Anterior cingulate cortex (tissue), 58 donors: ENCODE measurements at places on chromosomes 11 and 22.
A peak's percentile ranks its signal among the peaks of the same experiment; 100 is the strongest.

DNA sequence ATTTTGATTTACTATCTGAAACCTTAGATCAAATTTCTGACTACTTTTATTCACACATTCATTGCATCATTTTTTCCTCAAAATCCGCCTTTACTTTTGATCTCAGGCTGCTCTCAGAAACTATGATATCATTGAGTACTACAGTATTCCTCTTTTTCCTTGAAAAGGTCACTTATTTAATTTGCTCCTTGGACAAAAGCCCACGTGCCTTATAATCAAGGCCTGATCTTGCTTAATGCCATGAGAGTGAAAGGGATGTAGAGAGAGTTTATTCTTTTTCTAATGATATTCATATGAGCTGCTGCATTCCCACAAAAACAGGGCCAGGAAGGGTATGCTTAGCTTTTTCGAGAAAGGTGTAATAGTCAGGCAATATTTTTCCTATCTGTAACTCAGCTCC lies 327.0 kb downstream of the ETS1 start:
- no peak for DNase-seq

DNA sequence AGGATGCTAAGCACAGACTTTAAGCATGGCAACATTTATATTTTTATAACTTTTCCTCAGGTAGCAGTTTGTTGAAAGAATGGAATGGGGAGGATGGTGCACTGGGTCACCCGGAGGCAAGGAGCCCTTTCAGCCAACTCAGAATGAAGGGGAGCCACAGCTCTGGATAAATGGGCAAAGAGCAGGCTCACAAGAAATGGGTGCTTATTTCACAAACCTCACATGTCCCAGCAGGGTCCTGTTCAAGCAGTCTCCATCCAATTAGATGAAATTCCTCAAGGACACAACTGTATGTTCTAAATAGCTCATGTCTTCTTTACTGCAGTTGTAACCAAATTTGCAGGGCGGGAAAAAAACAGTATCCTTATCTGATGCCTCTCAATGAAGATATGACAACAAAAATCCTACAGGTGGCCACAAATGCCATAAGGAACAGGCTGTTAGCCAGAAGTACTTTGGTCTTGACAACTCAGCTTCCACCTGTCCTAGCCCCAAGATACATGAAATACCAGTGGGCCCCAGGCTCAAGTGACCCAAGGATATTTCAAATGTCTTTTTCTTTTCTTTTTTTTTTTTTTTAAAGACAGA lies 48.2 kb downstream of the MAPK1 start:
- no peak for DNase-seq

- DNase-seq, result no peak
Observed at GRCh38 chr11:64841592-64842365, 2.7 kb downstream of the CDC42BPG start.

GRCh38 chr11:120597250-120598215 lies 86.0 kb downstream of the GRIK4 start:
- DNase-seq, result no peak

GRCh38 chr11:29361369-29361768 lies 655.5 kb downstream of the KCNA4 start:
- no peak for DNase-seq

- DNase-seq, result no peak
Observed at GRCh38 chr11:69569306-69570200, 71.4 kb upstream of the CCND1 start.

DNA sequence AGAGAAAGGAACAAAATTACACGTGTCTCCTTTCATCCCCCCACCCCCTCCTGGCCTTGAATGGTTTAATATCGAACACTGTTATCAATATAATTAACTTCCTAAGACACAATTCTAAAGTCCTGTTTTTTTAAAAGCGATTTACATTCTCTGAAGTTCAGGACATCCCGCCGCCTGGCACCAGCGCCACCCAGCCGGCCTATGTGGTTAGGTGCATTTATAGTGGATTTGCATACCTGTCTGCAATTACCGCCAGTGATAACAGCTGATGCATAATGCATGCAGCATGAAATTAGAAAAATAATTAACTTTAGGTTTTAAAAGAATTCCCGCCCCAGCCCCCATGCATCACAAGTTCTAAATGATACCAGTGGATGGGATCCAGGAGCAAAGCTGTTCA lies 58.6 kb downstream of the MACROD1 start:
- no peak for DNase-seq

- peak; percentile 86 for DNase-seq
Observed at GRCh38 chr11:120547811-120548681, 36.5 kb downstream of the GRIK4 start.

- no peak for DNase-seq
Observed at GRCh38 chr22:20952544-20953341, 14.3 kb upstream of the AIFM3 start.

DNA sequence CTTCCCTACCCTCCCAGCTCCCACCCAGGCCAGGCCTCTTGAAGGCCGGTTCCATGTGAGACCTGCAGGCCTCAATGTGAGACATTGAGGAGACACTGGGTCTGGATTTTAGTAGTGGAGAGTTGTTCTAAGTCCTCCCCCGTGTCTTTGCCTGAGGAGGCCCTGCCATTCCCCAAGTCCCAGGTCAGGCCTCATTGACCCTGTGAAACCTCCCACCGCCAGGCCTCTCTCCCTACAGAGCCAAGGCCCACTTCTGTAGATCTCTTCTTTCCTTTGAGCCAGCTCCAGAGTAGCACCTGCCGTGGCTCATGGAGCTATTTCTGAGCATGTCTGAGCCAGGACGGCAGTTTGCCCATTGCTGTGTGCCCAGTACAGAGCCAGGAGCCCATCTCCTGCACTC lies 1419.6 kb downstream of the TBC1D22A start:
- no peak for DNase-seq

DNA sequence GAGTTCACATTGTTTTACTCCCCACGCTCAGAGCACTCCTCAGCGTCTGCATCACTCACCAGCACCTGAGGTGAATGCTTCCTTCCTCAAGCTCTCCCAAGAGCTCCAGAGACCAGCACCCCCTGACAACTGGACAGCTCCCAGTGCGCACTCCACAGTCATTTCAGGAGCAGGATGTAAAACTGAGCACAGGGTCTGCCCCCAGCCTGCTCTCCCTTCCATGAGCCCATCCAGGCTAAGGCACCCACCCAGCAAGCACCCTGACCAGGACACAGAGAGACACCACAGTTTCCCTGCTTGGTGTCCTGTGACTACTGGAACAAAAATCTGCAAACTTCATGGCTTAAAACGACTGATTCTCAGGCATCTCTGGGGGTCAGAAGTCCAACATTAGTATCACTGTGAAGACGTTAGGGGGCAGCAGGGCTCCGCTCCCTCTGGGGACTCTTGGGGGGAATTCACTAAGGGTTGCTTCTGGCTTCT lies 3.3 kb downstream of the SCGB1D2 start:
- no peak for DNase-seq

GRCh38 chr11:110912437-110912836 lies 200.2 kb upstream of the ARHGAP20 start:
- no peak for DNase-seq

DNA sequence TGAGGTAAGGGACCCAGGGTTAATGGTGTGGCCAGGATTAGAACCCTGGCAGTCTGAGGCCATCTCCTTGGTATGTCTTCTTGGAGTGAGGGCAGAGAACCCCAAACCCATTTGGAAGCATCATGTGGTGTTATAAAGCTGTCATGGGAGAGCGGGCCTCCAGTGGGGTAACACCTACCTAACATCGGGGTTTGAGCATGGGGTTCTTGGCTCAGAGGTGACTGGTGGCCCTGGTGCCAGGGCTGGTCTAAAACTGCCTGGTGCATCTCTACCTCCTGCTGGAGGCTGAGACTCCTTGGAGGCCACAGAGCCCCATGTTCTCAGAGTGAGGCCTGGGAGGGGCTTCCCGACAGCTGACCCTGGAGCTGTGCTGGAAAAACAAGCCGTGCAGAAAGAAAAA lies 4.5 kb downstream of the PRDM11 start:
- no peak for DNase-seq
